ENCODE measurements at places on chromosomes 7 and 10.

- no peak for DNase-seq
These were observed 85.7 kb upstream of the FAM180A start for GRCh38 chr7:135834266-135834665.

DNA sequence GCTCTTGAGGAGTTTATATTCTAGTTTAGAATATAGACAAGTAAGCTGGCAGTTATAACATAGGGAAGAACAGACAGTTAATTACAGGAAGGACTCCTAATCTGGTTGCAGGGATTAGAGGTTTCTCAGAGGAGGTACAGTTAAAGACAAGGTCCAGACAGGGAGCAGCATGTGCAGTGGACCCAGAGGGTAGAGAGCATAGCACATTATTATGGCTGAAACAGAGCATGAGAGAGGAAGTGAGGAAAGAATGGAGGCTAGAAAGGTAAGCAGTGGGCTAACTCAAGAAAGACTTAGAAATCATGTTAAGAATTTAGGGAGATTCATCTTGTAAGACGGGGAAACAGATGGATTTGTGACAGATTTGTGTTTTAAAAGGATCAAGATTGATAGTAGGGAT, 9.7 kb downstream of the MIOS start:
- no peak for DNase-seq

GRCh38 chr7:67518580-67518979, 521.9 kb downstream of the TYW1 start:
- no peak for DNase-seq

- no peak for DNase-seq
These were observed 61.2 kb downstream of the PRKCQ start for GRCh38 chr10:6518791-6519429.

DNA sequence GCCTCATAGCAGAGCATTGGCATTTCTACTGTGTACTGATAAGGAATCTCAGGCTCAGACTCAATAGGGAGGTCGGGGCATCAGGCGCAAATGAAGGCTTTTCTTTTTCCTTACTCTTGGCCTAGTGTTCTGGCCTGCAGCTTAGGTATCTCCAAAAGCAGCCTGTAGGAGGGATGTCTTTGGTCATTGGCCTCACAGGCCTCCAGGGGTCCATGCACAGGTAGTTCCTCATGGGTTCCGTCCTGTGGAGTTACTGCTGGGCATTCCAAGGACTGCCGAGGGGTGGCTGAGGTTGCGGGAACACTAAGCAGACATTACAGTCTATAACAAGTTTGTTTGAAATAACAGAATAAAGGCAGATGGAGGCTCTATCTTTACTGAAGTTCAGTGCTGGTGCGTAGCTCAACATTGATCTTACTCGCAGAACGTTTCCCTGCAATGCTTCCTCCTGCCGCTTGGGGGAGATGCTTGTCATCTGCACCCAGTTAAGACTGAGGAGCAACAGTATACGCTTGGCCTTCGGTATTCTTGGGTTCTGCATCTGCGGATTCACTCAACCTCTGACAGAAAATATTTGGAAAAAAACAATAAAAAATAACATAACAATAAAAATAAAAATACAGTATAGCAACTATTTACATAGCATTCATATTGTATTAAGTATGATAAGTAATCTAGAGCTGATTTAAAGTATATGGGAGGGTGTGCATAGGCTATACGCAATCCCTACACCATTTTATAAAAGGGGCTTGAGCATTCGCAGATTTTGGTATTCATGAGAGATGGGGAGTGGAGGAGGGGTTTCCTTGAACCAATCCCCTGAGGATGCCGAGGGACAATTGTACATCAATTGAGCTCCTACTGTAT, 58.9 kb downstream of the SH2D4B start:
- no peak for DNase-seq

- no peak for DNase-seq
These were observed 111.8 kb downstream of the HIP1 start for GRCh38 chr7:75626954-75627353.

DNA sequence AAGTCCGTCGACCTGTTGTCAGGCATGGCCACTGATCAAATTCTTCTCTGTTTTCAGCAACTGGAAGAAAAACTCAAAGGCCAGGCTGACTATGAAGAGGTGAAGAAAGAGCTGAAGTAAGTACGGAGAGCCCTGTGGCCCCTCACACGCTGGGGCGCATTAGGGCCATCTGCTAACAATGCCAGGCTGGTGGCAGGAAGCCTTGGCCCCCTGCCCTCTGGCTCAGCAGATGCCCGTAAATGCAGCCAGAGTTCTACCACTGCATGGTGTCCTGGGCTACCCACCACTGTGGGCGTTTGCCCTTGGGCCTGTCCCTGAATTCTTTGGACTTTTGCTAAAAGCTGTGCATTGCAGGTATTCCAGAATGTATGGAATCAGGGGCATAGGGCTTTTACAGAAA, 96.9 kb upstream of the SH2B2 start:
- no peak for DNase-seq

DNA sequence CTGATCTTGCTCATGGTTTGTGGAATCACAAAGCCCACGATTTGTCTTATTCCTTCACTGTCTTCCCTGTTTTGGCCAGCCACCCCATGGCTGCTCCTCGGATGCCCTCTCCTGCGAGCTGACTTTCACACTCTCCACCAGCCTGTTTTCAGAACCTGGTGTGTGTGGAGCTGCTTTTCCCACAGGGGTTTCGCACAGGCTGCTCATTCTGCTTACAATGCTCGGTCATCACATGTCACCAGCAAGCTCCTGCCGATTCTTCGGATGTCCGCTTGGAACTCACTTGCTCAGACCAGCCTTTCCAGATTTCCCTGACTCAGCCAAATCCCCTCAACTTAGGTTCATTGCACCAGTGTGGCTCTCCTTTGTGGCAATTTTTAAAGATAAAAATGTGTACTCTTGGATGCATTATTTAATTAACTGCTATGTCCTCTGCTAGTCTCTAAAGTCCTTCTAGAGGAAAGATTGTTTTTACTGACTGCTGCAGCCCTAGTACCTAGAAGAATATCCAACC, 1018.6 kb upstream of the LRRTM3 start:
- no peak for DNase-seq

- no peak for DNase-seq
These were observed 24.4 kb upstream of the CDC14C start for GRCh38 chr7:48899932-48900331.

Measured in HFF-Myc (cell line).